ENCODE measurements at places on chromosomes 5 and 9.

DNA sequence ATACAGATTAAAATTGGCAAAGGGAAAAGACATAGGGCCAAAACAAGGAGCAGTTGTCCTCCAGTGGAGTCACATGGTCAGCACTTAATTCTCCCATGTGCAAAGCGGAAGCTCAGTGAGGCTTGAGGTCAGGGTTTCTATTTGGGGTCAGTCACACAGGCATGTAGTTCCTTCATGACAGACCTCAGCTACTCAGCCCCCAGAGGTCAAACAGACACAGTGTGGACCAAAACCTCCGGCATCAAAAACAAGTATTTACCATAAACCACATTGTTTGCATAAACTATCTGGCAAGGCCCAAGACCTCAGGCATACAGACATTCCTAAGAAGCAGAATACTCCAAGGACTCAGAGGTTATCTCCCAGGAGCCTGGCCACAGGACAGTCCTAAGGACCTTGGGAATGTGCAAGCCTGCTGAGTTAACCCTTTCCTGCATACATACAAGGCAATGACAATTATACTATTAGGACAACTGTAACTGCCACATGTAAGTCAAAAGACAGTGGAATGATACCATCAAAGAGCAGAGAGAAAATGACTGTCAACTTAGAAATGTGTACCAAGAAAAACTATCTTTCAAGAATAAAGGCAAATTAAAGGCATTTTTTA lies 28.7 kb upstream of the FNIP1 start:
- no peak for DNase-seq

DNA sequence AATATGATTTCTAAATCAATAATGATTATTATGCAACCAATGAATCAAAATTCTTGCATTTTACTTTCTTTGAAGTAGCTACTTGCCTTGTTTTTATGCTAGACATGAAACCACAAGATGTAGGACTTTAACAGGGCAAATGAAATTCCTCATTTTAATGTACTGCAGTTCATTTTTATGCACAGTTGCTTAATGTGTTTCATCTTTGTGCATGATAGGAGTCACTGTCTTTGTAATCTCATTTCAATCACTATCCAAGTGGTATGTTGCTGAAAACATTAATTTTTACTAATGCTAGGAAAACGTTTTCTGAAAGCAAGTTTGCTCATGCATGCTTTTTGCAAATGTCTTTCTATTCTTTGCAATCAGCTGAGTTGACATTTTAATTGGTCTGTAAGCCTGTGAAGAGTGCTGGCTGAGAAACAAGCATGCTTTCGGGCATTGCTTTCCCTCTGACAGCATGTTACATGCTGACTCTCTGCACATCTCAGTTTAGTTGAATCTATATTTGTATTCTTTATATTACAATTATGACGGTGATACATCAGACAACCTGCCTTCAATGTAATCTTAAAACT lies 535.0 kb upstream of the CDH18 start:
- no peak for DNase-seq

DNA sequence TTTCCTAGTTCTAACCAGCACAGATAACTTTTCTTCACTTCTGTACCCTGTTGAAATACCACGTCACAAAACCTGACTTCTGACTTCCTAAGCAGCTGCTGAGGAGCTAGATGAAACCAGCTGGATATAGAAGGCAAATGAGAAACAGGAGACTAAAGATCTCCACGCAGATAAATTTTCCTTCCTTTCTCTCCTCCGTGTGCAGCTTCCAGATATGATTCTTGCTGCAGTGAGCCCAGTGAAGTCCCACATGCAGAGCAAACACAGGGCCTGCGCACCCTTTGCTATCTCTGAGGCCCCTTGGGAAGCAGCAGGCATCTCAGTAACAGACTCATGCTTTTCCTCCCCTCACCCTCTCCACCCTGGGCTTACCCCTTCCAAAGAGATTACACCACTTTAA lies 1638.3 kb downstream of the MAT2B start:
- no peak for DNase-seq

- no peak for DNase-seq
These were observed 108.8 kb upstream of the ASTN2 start for GRCh38 chr9:117523531-117524153.

GRCh38 chr9:89597711-89598362 lies 7.0 kb upstream of the GADD45G start:
- DNase-seq = no peak

DNA sequence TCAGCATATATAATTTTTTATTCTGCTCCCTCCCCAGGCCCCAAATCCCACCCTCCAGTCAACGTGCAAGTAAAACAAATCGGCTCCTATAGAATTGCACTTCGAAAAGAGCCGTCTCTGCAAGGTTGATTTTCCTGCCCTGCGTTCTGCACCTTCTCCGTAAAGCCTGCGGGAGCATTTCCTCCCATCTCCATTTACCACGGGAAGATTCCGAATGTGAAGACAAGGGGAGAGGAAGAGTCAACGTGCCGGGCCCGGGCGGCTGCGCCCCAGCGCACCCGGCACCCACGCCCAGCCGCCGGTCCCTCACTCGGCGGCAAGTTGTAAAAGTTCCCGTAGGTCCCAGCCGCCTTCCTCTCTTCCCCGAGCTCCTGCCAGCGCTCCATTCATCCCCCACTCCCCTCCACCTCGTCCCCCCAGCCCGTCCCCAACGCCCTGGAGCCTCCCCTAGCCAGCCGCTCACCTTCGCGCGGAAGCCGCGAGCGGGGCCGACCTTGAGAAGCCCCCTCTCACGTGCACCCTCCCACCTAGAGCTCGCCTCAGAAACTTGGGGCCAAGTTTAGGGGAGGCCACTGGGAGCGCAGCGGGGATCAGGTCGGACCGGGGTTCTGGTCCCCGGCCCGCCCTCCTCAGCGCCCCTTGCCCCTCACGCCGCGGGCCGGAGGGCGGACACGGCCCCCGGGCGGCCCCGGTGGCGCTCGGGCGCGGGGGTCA lies 431 bp downstream of the BNC2 start:
- no peak for DNase-seq

- no peak for DNase-seq
These were observed 204.1 kb downstream of the EBF1 start for GRCh38 chr5:158895588-158895987.

DNA sequence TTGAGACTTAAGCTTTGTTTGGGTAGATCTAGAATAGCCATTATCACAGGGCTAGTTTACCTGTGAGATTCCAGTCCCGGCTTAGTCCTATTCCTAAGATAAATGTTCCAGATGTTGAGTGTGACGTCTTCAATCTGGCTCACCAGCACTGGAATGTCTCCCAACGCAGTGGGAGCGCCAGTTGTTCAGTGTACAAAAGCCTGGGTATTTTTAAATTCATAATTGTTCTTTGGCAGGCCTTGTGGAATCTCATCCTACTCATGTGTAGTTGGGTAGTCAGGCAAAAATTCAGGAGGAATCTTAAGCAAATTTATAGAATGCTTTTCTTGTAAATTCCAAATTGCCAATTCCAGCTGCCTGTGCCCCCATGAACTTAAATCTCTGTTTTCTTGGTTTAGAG lies 272.6 kb upstream of the KCNN2 start:
- no peak for DNase-seq

- no peak for DNase-seq
These were observed 78.1 kb downstream of the PHF2 start for GRCh38 chr9:93654351-93654961.

DNA sequence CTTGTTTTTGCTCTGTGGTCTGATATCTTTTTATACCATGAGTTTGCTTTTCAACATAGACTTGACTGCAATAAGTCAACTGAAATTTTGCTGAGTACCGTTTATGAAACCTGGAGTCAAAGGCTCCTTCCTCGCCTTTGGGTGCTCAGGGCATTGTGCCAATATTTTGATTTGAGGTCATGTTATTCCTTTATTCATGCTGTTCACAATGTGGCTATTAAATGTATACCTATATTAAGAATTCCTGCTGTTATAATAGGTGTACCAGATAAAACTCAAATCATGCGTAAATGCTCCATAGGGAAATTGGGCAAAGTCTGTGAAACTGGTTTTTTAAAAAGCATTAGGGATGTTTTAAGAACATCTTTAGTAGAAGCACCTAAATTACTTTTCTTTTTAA lies 334.0 kb upstream of the NUDT12 start:
- DNase-seq = no peak

GRCh38 chr5:96265487-96265886 lies 167.6 kb downstream of the PCSK1 start:
- DNase-seq = no peak

GRCh38 chr9:26856413-26857032 lies 36.1 kb downstream of the CAAP1 start:
- DNase-seq = peak; percentile 1

- no peak for DNase-seq
These were observed 25.9 kb upstream of the ASPN start for GRCh38 chr9:92508018-92508820.

DNA sequence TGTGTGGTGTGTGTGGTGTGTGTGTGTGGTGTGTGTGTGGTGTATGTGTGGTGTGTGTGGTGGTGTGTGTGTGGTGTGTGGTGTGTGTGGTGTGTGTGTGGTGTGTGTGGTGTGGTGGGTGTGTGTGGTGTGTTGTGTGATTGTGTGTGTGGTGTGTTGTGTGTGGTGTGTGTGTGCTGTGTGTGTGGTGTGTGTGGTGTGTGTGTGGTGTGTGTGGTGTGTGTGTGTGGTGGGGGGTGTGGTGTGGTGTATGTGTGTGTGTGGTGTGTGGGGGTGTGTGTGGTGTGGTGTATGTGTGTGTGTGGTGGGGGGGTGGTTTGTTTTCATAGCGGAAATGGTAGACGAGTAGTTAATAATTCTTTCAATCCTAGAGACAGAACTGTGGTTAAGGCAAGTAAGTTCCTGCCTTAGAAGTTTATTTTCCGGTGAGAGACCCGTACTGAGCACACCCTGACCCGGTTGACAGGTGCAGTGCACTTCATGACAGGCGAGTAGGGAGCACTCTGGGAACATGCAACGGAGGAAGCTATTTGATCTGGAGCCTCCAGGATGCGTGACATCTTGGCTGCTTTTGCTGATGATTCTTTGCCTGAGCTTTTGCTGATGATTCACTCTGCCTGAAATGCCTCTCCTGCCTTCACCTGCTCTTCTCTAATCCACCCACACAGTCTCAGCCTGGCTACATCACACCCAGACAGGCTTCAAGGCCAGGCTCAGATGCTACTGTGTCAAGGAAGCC lies 21.7 kb upstream of the FAT2 start:
- no peak for DNase-seq

DNA sequence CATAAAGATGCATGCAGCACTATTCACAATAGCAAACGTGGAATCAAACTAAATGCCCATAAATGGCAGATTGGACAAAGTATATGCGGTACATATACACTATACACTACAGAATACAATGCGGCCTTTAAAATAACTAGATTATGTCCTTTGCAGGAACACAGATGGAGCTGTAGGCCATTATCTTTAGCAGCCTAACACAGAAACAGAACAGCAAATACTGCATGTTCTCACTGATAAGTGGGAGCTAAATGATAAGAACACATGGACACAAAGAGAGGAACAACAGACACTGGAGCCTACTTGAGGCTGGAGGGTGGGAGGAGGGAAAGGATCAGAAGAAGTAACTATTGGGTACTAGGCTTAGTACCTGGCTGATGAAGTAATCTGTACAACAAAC lies 758.2 kb downstream of the TLE1 start:
- no peak for DNase-seq

- no peak for DNase-seq
These were observed 141.1 kb downstream of the ESM1 start for GRCh38 chr5:54844266-54844665.
